Right forelimb (tissue), 1 donor: ENCODE measurements at places on chromosomes 7 and 10.

DNA sequence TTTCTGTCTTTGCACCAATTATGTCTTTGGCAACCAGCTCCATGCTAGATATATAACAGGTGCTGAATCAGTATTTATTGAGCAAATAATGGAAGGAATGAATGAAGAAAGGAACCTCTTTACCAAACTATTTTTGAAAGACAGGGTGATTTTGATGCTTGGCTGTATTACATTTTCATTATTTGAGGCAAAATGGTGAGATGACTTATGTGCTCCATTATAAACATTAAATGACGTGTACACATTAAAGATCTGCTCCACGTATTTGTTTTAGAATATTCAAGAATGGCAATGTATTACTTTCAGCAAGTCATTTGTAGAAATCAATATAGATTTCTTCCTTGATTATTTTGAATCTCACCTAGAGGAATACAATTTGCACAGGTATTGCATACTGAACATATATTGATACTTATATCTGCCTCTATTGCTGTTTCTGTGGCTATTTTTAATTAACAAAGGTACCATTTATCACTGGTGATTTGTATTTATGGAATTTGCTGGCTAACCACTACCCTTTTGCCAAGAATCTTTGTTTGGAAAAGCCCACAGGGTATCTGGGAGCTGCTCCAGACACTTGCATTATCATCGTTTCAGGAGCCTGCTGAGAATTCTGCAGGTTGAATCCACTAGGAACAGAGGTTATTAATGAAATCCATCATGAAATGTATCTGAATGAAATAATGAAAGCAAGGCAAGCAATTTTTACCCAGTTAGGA is 92.2 kb downstream of the SEMA3C start:
- no peak for DNase-seq

GRCh38 chr7:150855476-150856302 is 3.4 kb downstream of the AOC1 start:
- no peak for DNase-seq

DNA sequence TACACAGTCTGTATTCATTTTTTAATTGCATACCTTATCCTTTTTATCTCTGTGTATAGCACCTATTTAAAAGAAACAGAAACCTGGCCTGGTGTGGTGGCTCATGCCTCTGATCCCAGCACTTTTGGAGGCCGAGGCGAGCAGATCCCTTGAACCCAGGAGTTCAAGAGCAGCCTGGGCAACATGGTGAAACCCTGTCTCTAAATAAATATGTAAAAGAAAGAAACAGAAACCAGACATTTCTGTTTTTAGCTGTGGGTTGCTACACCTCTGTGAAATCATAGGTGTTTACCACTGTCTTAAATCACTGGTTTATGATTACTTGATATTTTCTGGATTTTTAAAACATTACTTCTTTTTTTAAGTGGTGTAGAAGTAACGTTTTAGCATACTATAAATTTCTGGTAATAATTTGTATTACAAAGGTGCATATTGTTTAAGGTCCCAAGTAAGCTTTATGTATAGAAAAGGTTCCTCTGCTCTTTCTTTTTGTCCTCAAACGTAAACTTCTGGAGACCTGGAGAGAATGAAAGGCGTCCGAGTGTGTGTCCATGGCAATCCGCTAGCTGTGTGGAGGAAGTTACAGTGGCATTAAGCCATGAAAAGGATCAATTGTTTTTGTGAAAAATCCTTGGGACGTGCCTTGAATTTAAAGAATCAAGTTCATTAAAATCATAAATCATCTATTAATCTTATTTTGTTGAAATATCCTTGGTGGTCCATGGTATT is 41.1 kb downstream of the PTPRZ1 start:
- DNase-seq, result no peak

DNA sequence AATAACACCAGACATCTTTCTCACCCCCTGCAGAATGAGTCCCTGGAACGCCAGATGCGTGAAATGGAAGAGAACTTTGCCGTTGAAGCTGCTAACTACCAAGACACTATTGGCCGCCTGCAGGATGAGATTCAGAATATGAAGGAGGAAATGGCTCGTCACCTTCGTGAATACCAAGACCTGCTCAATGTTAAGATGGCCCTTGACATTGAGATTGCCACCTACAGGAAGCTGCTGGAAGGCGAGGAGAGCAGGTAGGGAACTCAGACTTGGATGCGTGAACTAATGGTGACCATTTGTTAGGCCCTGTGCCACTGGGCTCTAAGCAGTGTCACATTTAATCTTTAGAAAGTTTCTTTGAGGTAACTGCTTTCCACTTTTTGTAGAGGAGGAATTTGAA is 7.1 kb downstream of the VIM start:
- DNase-seq, result no peak

DNA sequence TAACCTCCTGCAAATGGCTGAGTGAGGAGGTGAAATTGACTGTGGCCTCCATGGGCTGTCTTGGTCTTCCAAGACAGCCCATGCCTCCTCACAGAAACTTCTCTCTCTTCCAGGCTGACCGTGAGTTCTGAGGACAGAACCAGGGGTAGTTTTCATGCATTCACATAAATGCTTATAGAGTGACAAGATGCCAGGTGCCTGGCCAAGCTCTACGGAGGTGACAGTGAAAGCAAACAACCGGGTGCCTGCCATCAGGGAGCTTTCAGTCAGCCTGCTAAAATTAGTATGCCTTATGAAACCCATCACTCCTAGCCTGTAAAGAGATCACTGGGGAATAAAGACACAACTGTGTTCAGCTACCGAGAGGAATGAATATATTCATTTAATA is 919 bp upstream of the RHOBTB1 start:
- DNase-seq, result no peak

DNA sequence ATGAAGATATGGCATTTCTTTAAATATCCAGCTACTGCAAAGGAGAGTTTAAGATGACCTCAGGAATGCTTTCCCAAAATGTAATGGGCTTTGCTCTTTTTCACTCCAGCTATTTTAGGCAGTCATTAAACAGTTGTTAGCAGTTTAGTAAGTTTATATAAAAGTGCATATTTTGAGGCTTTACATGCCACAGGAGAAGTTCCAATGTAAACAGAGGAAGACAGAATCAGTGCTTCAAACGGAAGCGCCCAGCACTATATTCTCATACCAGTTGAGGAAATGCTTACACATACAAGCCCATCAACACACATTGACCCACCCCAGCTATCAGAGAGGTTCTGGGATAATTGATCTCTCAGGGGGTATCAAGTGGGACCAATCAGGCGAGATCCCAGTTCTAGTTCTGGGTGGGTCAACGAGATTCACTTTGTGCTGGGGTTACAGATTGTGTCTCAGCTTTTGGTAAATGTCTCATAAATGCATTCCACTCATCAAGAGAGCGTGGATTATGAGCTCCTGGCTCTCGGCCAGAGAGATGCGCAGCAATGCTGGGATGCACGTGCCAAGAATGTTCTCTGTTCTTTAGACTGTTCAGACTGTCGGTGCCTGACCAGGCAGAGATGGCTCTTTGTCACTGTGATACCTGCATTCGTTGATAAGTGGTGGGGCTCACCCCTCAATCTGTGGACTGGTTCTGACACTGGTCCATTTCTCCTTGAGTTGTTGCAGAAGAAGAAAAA is 55.0 kb downstream of the CACNB2 start:
- DNase-seq, result no peak
